ENCODE measurements at places on chromosomes 1 and 21.
A peak's percentile ranks its signal among the peaks of the same experiment; 100 is the strongest.

- no peak for DNase-seq
These were observed 6.0 kb upstream of the SH2D2A start for GRCh38 chr1:156822680-156823079.

DNA sequence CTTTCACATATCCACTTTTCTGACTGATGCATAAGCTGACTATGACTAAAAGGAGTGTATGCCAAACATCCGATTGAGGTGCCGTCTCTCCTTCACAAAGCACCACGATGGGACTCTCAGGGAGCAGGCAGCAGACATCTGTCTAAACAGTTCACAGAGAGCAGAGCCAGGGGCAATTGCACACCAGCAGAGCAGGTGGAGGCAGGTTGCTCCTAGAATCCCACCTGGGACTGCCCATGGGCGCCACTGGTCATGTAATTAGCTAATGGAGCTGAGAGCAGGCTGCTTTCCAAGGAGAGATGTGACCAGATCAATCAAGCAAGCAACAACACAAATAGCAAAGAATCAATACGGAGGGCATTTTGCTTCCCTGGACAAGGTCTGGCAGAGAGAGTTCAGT, 30.5 kb upstream of the COA6 start:
- peak; percentile 65 for DNase-seq

DNA sequence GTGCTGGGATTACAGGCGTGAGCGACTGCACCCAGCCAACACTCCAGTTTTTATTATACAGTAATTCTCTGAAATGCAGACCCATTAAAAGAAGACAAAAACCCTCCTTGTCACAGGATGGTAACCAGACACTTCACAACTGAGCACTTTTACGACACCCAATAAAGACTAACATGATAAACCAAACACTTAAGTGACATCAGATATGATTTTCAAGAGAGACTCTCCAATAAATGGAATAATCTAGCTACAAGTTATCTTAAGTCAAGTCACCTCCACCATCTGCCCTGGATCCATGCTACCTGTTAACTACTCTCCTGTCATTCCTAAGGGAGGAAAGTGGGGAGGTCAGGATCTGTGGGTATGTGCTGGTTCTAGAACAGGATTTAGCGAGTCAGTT, 5.6 kb downstream of the GNG12 start:
- no peak for DNase-seq

DNA sequence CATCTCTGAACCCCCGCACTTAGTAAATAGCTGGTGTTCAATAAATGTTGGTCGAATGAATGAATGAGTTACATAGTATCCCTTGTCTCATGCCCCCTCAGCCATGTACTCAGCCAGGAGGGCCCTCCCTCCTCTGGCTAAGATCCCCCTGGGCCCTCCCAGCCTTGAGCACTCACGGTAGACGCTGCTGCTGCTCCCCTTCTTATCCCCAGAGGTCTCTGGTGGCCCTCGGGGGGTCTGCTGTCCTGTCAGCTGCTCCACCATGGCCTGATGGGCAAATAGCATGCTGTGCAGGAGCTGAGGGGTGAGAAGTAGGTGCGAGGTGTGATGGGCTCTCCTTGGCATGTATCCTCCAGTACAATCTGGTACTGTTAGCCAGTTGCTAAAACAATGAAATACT, 1.9 kb downstream of the ETV3L start:
- no peak for DNase-seq

DNA sequence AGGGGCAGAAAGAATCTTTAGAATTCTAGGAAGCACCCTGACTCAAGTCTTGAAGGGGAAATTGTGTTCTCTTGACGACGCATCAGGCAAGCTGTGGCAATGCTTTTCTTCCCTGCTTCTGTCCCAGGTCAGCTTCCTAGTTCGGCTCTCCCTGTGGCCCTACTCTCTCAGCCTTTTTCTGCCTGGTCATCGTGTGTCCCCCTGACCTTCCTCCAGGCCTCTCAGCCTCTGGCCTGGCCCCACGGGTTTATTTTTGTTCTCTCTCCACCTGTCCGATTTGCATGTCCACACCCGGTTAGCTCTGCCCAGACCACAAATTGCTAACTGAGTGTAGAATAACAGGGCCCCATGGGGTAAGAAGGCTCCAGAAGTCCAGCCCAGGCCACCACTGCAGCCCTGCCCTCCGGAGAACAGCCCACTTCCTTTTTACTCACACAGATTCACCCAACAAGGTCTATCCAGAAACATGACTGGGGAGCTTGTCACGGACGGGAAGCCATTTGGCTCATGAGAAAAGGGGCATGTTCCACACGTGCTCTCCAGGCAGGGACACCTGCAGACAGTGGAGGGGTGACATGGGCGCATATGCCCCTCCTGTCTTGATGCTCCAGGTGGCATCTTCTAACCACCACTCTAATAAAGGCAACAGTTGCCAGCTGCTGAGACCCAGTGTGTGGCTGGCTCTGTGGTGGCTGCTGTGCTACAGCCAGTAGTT, 9.8 kb downstream of the KCNN3 start:
- DNase-seq: no peak

GRCh38 chr21:42565206-42565810, 51.7 kb downstream of the SLC37A1 start:
- no peak for DNase-seq

- no peak for DNase-seq
These were observed 91.5 kb upstream of the ETS2 start for GRCh38 chr21:38714039-38714817.

- no peak for DNase-seq
These were observed 101.9 kb downstream of the ZNF644 start for GRCh38 chr1:90919900-90920299.

DNA sequence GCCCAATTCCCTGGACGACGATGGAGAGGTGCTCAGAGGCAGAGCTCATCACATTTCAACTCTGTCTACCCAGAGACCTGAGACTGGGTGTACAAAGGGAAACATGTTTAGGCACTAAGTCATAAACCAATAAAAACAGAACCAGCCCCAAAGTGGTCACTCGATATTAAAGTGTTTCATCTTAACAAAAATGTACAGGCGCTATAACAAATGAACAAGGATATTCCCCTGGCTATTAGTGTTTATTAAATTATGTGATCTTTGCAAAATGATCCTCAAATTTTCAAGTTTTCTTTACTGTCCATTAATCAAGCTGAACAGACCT, 43.6 kb downstream of the NPHP4 start:
- DNase-seq: no peak

DNA sequence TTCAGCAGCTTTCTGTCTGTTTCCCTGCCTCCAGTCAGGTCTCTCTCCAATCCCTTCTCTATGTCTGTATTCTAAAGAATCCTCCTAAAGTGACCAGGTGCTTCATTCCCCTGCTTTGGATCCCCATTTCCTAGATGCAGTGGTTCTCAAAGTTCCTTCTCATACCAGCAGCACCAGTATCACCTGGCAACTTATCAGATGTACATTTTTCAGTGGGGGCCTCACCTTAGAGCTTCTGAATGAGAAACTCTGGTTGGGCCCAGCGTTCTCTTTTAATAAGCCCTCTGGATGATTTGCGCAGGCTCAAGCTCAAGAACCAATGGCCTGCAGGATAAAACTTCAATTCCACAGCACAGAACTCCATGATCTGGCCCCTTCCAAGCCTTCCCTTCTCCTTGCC, 25.4 kb upstream of the ARTN start:
- DNase-seq: no peak

- DNase-seq: no peak
These were observed 23.6 kb upstream of the DDX59 start for GRCh38 chr1:200693327-200693726.
